ENCODE measurements at places on chromosomes 3 and 15.

DNA sequence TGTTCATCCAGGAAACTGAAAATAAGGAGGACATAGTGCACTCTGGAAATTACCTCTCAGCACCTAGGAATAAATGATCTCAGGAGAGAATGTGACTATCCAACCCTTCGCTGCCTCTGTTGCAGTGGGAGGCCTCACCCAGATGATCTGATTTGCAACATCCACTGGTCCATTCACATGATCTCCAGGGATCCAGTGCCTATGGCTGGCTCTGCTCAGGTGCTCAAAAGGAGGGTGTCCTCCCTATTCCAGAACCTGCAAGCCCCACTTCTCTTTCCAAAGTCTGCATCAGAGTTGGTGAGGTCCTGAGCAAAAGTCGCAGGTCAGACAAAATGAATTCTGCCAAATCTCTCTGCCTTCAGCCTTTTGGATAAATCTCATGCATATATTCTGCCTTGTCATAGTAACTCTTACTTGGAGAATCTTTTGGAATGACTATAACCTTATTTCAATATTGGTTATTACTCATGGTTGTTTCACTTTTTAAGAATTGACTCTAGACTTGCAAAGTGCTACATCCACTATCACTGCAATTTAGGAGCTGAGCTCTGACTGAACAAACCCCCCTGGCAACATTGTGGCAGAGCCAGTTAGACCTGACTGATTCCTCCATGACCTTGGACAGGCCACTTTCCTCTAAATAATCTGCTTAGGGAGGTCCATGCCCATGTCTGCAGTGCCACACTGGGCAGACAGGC lies 295.1 kb downstream of the EPHB1 start:
- DNase-seq = no peak

DNA sequence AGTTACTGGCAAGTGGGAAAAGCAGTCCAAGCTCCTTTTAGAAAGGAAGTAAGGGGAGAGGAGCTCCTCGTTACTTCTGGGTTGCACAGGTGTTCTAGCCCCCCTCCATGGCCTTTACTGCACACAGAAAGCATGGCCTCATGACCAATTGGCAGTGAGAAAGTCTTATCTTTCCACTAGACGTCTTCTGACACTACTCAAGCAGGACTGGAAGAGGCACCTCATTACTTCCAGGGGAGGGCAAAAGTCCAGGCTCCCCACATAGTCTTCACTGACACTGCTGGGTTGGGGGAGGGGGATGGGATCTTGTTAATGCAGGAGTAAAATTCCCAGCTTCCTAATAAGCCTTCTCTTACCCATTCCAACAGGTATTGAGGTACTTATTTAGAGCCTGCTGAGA lies 27.6 kb upstream of the TM2D3 start:
- no peak for DNase-seq

DNA sequence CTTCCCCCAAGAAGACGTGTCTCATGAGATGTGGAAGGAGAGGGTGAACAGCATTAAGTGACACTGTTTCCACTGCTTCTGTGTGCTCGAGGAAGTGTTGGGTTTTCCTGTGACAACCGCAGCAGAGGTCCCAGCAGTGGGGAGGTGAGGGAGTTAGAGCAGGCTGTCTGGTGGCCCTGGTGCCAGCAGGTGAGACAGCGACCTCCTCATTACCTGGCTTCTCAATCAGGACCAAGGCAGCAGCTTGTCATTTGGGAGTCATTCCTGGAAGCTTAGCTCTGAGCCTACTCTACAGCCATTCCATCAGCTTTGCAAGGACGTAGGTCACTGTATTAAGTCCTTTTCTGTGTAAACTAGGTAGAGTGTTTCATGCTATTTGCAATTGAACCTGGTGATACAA lies 63.3 kb upstream of the RGMA start:
- DNase-seq = no peak

- no peak for DNase-seq
Measured at GRCh38 chr3:121601212-121601812, 8.1 kb downstream of the FBXO40 start.

DNA sequence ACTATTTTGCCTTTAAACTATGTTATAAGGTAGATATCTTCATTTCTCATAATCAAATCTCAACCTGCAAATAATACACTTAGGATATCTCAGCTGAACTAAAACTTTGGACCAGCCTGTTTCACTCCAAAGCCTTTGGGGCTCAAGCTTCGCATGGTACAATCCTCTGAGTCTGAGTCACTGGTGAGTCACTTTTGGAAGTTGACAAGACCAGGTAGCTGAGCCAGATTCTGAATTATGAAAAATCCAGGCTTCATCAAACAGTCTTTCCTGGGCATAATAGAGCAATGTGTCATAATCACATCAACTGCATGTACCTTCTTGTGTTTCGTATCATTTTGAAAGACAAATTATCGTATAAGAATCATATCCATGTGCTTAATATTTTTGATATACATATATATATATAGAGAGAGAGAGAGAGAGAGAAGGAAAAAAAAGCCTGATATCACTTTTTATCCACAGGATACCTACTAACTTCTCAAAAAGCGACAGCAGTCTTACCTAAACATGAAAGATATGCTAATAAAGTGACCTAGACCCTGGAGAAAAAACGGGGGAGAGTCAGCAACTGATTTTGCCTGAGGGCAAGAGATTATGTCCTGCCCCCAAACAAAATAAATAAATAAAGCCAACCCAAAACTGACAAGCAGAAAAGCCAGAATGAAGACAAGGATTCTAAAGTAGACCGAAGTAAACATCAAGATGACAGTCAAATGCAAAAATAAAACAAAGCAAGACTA lies 263.9 kb upstream of the TGFBR2 start:
- no peak for DNase-seq

GRCh38 chr3:127799476-127800222 lies 22.7 kb downstream of the MGLL start:
- no peak for DNase-seq
